ENCODE measurements at places on chromosomes 4 and X.

DNA sequence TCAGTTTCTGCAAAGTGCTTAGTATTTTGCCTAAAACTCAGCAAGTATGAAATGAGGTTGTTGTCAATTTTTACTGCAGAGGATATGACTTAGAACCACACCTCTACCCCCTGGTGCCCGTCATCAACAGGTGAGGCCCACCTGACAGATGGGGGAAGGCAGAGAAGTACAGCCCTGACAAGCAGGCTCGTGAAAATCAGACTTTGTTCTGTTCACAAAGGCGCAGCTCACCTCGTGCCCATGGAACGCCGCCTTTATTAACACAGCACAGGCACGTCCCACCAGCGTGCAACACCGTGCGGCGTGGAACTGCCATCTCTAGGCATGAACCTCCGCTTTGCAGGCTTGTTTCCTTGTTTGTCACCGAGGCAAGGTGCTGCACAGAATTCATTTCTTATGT, 13.3 kb downstream of the CYP4V2 start:
- no peak for DNase-seq

DNA sequence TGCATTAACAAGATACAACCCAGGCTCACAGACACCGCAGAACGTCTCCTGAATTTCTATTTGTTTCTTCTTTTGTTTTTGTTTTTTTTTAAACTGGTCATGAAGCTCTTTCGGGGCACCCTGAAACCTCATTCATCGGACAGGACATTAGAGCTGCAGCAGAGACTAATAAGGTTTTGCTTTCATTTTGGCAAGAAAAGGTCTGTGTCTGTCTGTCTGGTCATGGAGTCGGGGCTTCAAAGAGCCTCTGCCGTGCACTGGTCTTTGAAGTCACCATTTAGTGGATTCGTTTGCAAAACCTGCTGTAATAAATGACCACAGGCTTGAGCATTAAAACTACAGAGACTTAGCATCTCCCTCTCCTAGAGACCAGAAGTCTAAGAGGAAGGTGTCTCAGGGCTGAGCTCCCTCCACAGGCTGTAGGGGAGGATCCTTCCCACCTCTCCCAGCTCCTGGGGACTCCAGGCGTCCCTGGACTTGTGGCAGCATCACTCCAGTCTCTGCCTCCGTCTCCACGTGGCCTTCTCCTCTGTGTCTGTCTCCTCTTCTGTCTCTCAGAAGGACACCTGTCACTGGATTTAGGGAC, 247.5 kb downstream of the CRLF2 start:
- no peak for DNase-seq

DNA sequence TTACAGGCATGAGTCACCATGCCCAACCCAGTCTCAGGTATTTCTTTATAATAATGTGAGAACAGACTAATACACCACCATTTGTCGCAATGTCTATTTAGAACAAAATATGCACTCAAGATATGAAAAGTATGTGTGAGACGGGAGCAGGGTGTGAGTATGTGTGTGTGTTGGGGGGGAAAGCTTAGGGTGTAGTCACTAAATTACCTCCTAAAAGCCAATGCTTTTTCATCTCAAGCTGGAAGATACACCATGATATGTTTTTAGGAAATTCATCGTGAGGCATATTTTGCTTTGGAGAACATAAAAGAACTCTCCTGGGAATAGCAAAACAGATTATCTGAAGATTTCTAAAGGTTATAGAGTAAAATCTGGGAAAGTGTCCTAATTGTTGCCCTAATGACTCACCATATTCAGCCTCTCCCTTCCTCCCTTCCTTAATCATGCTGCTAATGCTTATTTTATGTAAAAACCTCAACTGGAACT, 262.7 kb downstream of the PDHA2 start:
- DNase-seq = no peak

- DNase-seq = no peak
Measured at GRCh38 chr4:41296995-41297394, 40.3 kb downstream of the UCHL1 start.

GRCh38 chr4:61886131-61886530, 686.0 kb downstream of the ADGRL3 start:
- no peak for DNase-seq

DNA sequence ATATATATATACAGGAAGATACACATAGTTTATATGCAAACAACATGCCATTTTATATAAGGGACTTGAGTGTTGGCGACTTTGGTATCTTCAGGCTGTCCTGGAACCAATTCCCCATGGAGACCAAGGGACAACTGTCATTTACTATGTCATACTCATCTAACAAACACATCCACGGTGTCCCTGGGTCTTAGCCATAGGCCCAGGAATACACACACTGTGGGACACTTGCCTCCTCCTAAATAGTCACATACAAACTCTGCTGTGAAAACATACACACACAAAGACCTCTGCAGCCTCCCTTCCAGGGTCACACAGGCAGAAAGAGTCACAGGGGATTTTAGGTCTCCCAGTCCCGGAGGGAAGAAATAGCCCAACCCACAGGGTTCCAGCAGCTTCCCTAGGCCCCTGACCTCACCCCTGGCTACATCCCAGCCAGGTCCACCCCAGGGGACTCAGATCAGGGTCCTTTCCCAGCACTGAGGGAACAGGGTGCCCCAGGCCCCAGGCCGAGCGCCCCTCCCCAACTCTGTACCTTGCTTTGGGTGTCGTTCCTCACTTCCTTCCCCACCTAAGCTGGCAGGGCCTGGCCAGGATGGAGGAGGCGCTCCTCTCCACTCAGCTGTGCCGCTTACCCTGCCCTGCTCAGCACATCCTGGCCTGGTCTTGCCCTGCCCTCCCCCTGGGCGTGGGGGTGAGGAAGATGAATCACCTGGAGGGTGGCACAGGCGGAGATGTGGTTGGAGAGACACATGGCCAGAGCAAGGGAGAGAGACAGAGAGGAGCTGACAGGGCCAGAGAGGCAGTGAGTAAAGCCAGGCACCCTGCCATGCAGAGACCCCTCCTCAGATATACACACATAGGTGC, 21.8 kb downstream of the FGD1 start:
- no peak for DNase-seq

DNA sequence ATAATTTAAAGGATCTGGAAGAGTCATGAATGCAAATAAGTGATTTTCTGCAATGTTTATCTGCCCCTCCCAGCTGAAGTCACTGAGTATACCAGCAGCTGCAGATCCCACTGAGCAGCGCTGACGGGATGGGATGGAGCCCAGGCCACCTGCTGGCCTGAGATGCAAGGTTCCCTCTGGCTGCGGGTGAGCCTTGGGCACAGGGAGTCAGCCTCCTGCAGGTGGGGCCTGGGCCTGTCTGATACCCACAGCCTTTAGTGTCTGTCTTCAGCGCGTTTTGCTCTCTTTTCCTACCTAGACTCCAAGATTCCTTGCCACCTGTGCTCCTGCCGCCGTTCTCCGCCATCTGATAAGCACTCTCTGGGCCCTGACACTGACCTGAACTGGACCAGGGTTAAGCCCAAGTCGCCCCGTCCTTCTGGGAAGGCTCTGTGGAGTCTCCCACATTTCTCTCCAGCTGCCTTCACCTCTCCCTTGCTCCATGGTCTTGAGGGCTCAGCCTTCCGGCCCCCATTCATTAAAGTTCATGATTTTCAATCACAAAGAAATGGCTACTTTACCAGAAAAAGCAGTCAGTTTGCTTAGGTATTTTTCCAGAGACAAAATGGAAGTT, 223.1 kb upstream of the FAT1 start:
- DNase-seq = no peak

DNA sequence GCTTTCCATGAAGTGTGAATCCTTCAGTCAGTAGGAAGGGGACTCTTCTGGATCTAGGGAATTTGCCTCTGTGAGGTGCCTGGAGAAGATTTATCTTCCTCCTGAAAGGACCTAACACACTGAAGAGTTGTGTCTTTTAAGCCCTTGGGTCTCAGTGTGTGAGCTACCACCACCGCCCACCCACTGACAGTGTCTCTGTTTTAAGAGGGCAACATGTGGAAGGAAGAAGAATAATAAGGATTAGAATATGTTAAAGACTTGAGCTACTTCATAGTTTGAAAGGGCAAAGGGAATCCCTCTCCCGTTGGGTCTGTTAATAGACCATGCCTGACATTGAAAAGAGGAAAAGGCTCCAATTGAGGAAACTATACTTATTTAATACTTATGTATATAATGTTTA, 64.3 kb upstream of the TLR2 start:
- no peak for DNase-seq

DNA sequence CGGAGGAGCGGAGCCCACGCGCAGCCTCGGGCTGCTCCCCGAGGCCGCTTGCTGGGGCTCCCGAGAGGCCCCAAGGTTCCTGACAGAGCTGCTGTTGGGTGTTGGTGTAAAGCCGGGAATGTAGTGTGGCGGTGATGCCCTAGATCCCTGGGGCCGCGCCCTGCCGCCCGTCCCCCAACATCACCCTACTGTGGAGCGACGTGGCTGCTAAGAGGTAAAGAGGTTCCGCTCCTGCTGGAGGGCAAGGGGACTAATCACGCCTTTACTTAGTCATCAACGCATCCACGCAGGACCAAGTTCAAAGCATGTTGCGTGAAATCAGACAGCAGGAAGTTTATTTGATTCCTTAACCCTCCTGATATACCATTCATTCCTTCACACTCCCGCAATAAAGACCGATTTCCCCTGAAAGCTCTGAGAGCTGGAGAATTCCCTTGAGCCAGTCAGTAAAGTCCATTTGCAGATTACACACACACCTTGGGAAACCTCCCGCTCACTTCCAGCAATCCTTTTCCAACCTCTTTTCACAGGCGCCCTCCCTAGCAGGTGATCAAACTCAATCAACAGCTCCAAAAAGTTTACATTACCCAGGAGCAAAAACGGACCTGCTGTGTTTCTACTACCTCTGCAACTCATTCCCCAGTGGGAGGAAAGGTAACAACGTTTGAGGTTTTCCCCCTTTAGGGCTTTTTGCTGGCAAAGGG, 579 bp upstream of the GABRA2 start:
- DNase-seq = peak; percentile 31

DNA sequence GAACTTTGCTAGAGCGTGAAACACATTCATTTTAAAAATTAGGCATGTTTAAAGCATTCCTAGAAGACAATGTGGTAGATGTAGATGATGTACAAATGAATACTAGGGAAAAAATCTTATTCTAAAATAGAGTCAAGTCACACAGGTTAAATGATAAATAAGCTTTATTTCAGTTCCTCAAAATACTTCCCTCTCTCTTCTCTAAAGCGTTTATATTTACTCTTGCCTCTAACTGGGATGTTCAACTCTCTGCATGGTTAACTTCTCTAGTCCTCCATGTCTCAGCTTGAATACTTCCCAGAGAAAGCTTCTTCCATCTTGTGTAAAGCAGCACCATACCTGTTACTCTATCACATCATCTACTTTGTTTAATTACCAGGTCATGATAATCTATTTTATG, 30.9 kb upstream of the GLRA3 start:
- DNase-seq = no peak

DNA sequence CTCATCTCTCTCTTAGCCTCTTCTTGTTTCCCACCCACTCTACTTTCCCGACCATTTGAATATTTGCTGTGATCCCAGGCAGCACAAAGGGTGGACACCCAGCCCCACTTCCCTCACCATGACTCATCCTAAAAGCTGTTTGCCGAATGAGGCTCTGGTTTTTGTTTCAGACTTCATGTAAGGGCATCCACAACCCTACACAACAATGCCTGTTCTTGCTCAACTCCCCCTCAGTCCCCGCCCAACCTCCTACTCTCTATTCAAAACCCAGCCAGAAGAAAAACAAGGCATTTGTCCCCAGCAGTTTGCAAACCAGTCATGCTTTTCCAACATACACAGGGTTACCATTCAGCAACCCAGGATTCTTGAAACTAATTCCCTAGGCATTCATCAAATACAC, 516.5 kb upstream of the CNKSR2 start:
- DNase-seq = no peak

DNA sequence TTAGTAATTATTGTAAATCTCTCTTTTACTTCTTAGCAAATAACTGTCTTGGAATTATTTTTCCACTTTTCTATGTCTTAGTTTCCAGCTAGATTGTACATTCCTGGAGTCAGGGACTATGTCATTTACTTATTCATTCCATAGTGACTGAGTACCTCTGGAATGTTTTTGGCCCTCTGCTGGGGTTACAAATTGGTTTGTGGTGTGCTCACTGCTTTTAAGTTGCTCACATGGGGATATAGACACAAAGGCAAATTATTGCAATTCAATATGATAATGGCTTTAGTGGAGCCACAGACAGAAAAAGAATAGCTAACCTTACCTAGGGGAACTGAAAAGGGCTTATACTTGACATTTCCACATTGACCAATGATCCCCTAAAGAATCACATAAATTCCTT, 63.7 kb upstream of the PDGFRA start:
- no peak for DNase-seq

GRCh38 chr4:153639833-153640802, 44.0 kb upstream of the TLR2 start:
- DNase-seq = no peak

- DNase-seq = no peak
Measured at GRCh38 chr4:79445371-79445781, 37.3 kb upstream of the GK2 start.

DNA sequence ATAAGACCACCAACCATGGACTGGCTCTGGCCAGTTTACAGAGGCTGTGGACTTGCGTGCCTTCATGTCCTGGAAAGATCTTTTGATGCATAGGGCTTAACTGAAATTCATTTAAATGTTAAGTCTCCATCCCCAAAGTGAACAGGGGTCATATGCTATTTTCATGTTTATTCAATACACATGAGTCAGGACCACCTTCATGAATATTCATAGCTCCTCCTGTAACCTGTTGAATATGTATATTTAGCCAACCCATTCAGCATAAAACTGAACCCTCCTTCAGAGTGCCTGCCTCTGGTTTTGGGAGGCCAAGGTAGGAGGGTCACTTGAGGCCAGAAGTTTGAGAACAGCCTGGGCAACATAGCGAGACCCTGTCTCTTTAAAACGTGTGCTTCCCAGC, 7.1 kb downstream of the CTPS2 start:
- no peak for DNase-seq

DNA sequence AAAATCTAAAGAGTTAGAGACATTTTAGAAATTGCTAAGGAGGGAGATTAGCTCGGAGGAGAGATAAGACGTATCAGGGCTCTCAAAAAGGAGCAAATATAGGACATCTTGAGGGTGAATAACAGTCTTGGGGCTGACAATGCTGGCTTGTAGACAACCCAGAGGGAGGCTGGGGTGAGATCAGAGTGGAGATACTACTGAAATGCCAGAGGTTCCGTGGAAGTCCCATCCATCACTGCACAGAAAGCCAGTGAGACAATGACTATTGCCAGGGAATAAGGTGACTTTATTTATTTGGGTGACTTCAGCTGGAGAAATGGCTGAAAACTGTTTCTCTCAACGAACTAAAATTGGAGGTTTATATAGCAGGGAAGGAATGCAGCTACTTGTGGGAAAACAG, 838.1 kb upstream of the AGA start:
- no peak for DNase-seq

- DNase-seq = no peak
Measured at GRCh38 chr4:95693594-95693993, 144.8 kb upstream of the UNC5C start.

Data from head of caudate nucleus (tissue), 42 donors.